CD4-positive, alpha-beta T cell treated with Interleukin-17A for 4 hours (primary cell): ENCODE measurements at places on chromosomes 12 and 14.

- DNase-seq: no peak
These were observed 25.1 kb upstream of the CDK17 start for GRCh38 chr12:96425321-96425720.

- DNase-seq: no peak
These were observed 31.7 kb downstream of the TTC5 start for GRCh38 chr14:20274062-20274461.

DNA sequence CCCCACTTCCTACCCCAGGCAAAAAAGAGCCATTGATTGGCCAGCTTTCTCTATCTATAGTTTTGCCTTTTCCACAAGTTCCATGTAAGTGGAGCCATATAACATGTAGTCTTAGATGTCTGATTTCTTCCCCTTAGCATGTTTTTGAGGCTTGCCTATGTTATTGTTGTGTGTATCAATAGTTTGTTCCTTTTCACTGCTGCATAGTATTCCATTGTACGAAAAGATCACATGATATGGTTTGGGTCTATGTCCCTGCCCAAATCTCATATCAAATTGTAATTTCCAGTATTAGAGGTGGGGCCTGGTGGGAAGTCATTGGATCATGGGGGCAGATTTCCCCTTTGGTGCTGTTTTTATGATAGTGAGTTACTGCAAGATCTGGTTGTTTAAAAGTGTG is 93.6 kb upstream of the RFLNA start:
- no peak for DNase-seq

DNA sequence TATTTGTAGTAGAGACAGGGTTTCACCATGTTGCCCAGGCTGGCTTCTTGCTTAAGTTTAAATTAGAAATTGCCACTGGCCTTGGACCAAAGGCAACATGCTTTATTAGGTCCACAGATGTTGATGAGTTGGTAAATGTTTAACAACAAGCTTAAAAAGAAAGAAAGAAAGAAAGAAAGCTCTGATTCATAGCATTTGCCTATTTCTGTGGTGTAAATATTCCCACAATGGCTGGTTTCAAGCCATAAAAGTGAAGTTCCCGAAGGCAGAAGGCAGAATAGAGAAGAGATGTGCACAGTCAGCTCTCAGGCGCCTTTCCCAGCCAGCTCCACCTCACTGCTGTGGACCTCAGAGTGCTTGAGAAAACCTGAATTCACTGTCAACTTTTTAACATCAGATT is 26.4 kb downstream of the KCNK13 start:
- DNase-seq: no peak

DNA sequence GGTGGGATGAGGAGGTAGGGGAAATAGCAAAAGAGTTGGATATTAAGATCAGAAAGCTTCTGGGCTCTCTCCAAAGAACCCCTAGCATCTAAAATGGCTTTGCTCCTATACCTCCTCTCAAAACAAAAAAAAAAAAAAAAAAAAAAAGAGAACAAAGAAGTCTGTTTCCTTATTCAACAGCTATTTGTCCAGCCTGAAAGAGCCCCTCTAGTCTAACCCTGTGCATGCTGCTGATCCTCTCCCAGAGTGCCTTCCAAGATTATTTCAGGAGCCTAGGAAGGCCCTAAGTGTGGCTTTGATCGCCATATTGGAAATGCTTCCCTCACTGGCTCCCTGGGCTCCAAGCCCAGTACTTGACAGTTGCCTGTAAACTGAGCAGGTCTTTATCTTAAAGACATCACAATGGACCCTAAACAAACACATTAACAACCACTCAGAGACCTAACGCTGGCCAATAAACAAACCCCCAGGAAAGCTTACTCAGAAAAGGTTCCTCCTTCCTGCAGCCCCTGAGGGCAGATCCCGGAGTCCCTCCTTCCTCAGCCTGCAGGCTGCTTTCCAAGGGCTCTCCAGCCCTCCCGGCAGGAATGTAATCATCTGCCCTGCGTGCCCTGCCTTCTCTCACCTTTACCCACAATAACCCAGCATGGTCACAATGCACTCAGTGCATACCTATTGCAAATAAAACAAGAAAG is 17.4 kb upstream of the COL2A1 start:
- no peak for DNase-seq

GRCh38 chr12:117778656-117779055 is 190.1 kb downstream of the KSR2 start:
- no peak for DNase-seq

- no peak for DNase-seq
These were observed 250.9 kb upstream of the PELI2 start for GRCh38 chr14:55867311-55867710.

- DNase-seq: no peak
These were observed 257.7 kb downstream of the BTG1 start for GRCh38 chr12:91887957-91888356.

DNA sequence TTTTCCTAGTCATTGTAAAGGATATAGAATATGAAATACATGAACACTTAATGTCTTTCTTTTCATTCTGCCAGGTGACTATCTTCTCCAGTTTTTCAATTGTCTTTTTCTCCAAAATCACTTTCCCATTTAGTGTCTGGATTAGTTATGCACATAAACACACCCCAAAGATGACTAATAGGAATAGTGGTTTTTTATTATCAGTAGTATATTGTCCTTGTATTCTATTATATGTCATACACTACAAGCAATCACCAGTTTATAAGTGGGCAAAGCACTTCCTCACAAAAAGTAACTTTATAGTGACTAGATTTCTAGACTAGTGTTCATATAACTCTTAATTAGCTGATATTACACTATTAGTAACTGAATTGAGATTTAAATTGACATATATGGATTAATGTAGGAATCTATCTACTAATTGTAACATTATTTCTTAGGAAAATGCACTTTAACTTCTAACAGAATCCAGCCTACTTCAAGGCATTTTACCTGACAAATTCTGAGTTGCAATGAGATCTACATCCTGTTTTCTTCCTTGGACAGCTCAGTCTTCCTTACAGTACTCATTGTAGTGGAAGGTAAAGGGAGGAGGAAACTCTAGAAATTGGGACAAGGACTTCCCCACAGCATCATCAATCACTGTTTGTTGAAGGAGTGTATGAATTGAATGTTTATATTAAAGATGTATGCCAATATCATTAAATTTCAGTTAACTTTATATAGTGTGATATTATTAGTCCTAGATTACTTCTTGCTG is 186.1 kb upstream of the GARIN2 start:
- no peak for DNase-seq

- DNase-seq: peak; percentile 87
These were observed 16.7 kb downstream of the KMT2D start for GRCh38 chr12:49043856-49044258.

- DNase-seq: no peak
These were observed 1.7 kb upstream of the CD69 start for GRCh38 chr12:9762369-9762768.

DNA sequence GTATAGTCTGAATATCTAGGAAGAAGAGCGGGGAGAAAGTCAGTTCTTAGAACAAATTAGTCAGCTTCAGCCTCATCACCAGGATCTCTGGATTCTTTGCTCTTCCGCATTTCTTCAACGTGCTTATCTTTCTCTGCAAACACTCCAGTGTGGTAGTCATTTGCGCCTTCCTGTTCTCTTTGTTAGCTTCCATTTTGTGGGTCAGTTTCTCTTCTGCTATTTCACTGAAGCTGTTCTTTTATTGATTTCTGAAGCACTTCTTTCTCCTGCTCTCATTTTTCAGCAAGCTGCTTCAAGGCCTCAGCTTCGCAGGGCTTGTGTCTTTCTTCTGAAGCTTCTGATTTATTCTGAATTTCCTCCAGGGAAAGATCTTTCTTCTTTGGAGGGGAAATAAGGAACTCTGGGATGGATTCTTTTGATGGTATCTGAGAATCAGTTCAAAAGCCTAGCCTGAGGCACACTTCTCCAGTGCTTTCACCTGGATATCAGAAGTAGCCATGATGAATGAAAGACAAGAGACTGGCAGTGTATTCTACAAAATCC is 13.5 kb downstream of the AMN1 start:
- no peak for DNase-seq

GRCh38 chr12:24600996-24601395 is 347.9 kb downstream of the BCAT1 start:
- DNase-seq: no peak

DNA sequence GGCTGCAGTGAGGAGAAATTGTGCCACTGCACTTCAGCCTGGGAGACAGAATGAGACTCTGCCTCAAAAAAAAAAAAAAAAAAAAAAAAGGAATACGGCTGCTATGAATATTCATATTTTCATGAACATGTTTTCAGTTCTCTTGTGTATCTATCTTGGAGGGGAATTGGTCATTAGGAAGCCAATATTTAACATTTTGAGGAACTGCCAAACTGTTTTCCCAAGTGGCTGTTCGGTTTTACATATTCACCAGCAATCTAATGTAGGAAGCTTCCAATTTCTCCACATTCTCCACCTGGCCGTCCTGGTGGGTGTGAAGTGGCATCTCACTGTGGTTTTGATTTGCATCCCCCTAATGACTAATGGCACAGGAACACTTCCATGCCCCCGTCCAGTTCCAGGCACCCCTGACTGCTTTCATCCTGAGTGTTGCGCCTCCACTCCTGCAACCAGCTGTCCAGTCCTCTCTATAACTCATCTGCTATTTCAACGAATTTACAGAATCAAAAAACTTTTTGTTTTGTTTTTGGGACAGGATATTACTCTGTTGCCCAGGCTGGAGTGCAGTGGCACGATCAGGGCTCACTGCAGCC is 5.7 kb downstream of the STXBP6 start:
- DNase-seq: no peak

DNA sequence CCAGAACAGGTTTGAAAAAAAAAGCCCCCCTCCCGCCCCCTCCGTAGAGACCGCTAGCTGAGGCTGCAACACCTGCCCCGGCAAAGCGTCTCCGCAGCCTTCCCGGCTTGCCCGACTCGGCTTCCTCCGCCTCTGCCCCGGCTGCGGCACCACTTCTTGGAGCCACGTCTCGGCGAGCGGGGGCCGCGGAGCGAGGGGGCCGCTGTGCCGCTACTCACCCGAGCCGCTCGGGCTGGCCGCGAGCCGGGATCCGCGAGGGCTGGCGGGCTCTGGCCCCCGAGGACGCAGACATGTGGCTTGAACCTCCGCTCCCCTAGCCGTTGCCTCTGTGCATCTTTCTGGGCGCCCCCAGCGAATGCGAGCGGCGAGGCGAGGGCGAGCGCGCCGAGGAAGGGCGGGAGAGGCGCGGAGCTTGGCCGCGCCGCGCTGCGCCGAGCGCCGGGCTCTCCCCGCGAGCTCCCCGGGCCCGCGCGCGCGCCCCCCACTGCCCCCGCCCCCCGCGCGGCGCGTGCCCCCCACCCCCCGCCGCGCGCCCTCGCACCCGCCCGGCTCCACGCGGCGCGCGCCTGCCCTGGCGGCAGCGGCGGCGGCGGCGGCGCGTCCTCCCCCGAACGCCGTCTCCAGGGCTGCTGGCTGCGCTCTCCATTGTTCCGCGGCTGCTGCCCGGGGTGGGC is 249.5 kb downstream of the APAF1 start:
- no peak for DNase-seq

DNA sequence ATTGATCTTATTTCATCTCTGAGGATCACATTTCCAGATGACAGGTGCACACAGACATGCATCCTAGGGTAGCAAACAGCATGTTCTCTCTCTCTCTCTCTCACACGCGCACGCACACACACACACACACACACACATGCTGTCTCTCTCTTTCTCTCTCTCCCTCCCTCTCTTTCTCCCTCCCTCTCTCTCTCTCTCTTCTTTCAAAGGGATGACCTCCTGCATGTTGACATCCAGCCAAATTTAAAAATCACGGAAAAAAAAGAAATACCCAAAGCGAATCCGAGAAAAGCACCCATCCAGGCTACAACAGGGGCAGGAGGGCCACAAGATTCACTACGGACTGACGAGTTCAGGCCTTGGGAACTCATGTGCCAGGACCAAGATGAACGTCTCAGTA is 2.3 kb downstream of the KSR2 start:
- DNase-seq: no peak

- no peak for DNase-seq
These were observed 48.5 kb downstream of the JAG2 start for GRCh38 chr14:105120056-105120455.

GRCh38 chr14:59630288-59630963 is 53.8 kb upstream of the CCDC175 start:
- no peak for DNase-seq

- DNase-seq: no peak
These were observed 40.0 kb downstream of the FGD6 start for GRCh38 chr12:95177201-95177768.

GRCh38 chr12:111838353-111838752 is 3.7 kb upstream of the MAPKAPK5 start:
- DNase-seq: no peak

DNA sequence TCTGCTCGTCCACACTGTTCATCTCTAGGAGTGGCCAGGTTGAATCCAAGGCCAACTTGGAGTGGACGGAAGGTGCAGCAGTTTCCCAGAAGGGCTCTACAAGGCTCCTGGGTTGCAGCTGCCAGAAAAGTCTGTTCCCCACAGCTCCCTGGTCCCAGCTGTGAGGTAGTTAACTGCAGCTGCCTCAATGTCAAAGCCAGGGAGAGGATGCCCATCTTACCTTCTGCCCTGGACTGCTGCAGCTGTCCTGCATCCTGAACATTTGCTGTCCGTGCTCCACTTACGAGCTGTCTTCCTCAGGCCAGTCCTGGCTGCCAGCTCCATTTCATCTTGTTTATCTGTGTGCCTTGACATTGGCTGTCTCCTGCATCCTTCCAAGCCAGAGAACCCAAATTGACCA is 227.3 kb downstream of the SLC41A2 start:
- DNase-seq: no peak

DNA sequence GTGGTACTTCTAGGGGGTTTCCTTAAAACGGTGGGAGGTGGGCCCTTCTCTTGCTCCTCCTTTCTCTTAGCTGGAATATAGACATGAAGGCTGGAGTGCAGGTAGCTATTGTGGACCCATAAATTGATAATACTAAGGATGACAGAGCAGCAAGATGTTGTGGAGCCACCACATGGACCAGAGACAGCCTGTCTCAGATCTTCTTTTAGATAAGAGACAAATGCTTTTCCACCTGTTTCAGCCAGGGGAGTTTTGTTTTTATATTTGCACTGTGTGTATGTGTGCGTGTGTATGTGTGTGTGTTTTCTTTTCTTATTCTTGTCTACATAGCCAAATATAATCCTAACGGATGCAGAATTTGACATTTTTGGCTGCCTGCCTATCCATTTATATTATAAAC is 62.9 kb upstream of the HIF1A start:
- no peak for DNase-seq

GRCh38 chr12:26109343-26109881 is 15.4 kb downstream of the BHLHE41 start:
- DNase-seq: no peak

DNA sequence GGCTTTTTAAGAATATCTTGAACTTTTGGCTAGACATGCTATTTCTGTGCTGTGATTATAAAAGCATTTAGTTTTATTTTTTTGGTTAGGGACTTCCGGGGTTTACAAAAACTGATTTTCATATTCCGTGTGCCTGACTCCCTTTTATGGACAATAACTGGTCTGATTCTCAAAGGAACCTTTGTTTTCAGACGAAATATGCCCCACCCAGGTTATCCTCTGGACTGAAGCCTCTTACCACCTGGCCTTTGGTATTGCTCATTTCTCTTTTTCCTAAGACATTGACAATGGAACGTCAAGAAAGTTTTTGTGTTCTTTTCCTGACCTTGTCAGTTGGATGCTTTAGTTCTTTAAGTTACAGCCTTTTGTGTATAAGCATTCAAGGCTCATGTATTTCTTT is 10.8 kb downstream of the TIGAR start:
- no peak for DNase-seq
